Osteoblast (primary cell): ENCODE measurements at places on chromosomes 1 and 21. TPM values are rescaled to one million over a fixed set of nuclear protein-coding genes. Genes with fewer than 3 reads are reported as not detected.

Gene TFF3
- not detected in 2 replicates for total RNA-seq

Gene LDLRAD1
- not detected in 2 replicates for total RNA-seq

Gene SLC35F3
- total RNA-seq: not detected in 2 replicates

Gene PADI3
- total RNA-seq: not detected in 2 replicates

Gene CFAP141
- total RNA-seq: not detected in 2 replicates

Gene PTAFR
- total RNA-seq: under 0.01 TPM in 2 replicates

Gene TMEM200B
- total RNA-seq: 9.4 and 10.6 TPM in 2 replicates

Gene C1orf94
- not detected in 2 replicates for total RNA-seq

Gene EDARADD
- 1.4 and 2.7 TPM in 2 replicates for total RNA-seq

Gene FNDC5
- 0.36 TPM in 1 of 2 replicates, not detected in the other for total RNA-seq

Gene CFHR5
- total RNA-seq: not detected in 2 replicates

Gene ACAP3
- 31.2 and 46.7 TPM in 2 replicates for total RNA-seq

Gene MTARC1
- 2.9 TPM in 2 replicates for total RNA-seq

Gene SPRR4
- not detected in 2 replicates for total RNA-seq

Gene PLEKHA6
- total RNA-seq: 0.29 and 0.36 TPM in 2 replicates

Gene CHI3L2
- total RNA-seq: 2.4 and 2.9 TPM in 2 replicates

Gene NDUFS2
- 103 and 130 TPM in 2 replicates for total RNA-seq

Gene APOBEC4
- under 0.01 TPM in 1 of 2 replicates, not detected in the other for total RNA-seq

Gene VSIG8
- total RNA-seq: not detected in 2 replicates

Gene DYRK3
- total RNA-seq: 52.1 and 54.8 TPM in 2 replicates

Gene RGSL1
- not detected in 2 replicates for total RNA-seq

Gene PGM1
- 126 and 128 TPM in 2 replicates for total RNA-seq

Gene VWA1
- total RNA-seq: 2.4 and 4.3 TPM in 2 replicates

Gene HSPB7
- total RNA-seq: 4.1 and 6.9 TPM in 2 replicates

Gene PCP4L1
- not detected in 2 replicates for total RNA-seq

Gene ABCA4
- under 0.01 and 1.1 TPM in 2 replicates for total RNA-seq

Gene OR2T1
- not detected in 2 replicates for total RNA-seq

Gene FCRL3
- not detected in 2 replicates for total RNA-seq

Gene KISS1
- not detected in 2 replicates for total RNA-seq

Gene CR1L
- not detected in 2 replicates for total RNA-seq

Gene KRTAP12-2
- total RNA-seq: not detected in 2 replicates

Gene MATN1
- total RNA-seq: under 0.01 TPM in 1 of 2 replicates, not detected in the other

Gene CFHR4
- total RNA-seq: not detected in 2 replicates

Gene KCNJ15
- 10.0 and 10.1 TPM in 2 replicates for total RNA-seq

Gene TTC3
- total RNA-seq: 364 and 410 TPM in 2 replicates

Gene IL20
- total RNA-seq: not detected in 2 replicates

Gene SNX7
- 78.9 and 86.6 TPM in 2 replicates for total RNA-seq

Gene COL16A1
- total RNA-seq: 158 and 197 TPM in 2 replicates

Gene SLAMF7
- total RNA-seq: under 0.01 TPM in 1 of 2 replicates, not detected in the other

Gene C8A
- not detected in 2 replicates for total RNA-seq

Gene KLF17
- total RNA-seq: 0.36 and 0.59 TPM in 2 replicates

Gene CLCNKB
- 0.29 and 0.36 TPM in 2 replicates for total RNA-seq

Gene CA6
- not detected in 2 replicates for total RNA-seq

Gene WNT2B
- total RNA-seq: 1.5 and 2.2 TPM in 2 replicates

Gene ARMH1
- 3.2 and 4.3 TPM in 2 replicates for total RNA-seq

Gene DNAJC28
- total RNA-seq: 3.2 and 4.0 TPM in 2 replicates

Gene KIAA1614
- total RNA-seq: 11.8 and 12.7 TPM in 2 replicates

Gene IL10
- not detected in 2 replicates for total RNA-seq

Gene IL24
- not detected in 2 replicates for total RNA-seq

Gene TTC22
- not detected in 2 replicates for total RNA-seq

Gene FMO3
- total RNA-seq: 44.5 and 63.9 TPM in 2 replicates
